ENCODE measurements at places on chromosomes 11 and 22. TPM values are rescaled to one million over a fixed set of nuclear protein-coding genes. Genes with fewer than 3 reads are reported as not detected.

C11orf86 gene
- total RNA-seq: not detected

HBB gene
- not detected for total RNA-seq

MYRF gene
- 0.32 TPM for total RNA-seq

TRIM49B gene
- total RNA-seq: not detected

TREH gene
- not detected for total RNA-seq

KCNK7 gene
- total RNA-seq: not detected

PRG3 gene
- not detected for total RNA-seq

POU2AF1 gene
- under 0.01 TPM for total RNA-seq

ACRV1 gene
- not detected for total RNA-seq

KIRREL3 gene
- 6.0 TPM for total RNA-seq

PNPLA3 gene
- 19.6 TPM for total RNA-seq

KDM4D gene
- 0.49 TPM for total RNA-seq

SC5D gene
- 40.4 TPM for total RNA-seq

RFPL2 gene
- not detected for total RNA-seq

ANKRD13D gene
- total RNA-seq: 31.9 TPM

Data from hair follicle dermal papilla cell (primary cell).